ENCODE measurements at places on chromosomes 13 and 19. TPM values are rescaled to one million over a fixed set of nuclear protein-coding genes. Genes with fewer than 3 reads are reported as not detected.

RFXAP gene
- 18.0 TPM for total RNA-seq

IL12RB1 gene
- 0.18 TPM for total RNA-seq

CYP2A7 gene
- total RNA-seq: not detected

CLIP3 gene
- 30.2 TPM for total RNA-seq

ELOF1 gene
- total RNA-seq: 11.6 TPM

ZNF382 gene
- total RNA-seq: 87.1 TPM

ZNF525 gene
- 13.2 TPM for total RNA-seq

CCDC122 gene
- 4.2 TPM for total RNA-seq

DNA sequence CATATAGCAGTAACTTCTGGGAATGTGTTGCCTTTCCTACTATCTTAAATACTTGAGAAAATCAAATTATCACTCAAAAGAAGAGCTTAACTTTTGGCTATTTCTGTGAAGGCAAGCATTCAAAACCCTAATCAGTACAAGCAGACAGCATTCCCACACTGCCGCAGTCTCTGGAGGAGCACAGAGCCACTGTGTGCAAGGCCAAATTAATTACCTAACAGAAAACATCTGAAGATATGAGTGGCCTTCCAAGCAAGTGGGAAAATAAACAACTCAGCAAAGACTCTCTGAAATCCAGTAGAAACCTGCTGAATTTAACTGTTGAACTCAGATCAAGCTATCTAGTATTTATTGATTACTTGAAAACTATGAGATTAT is 68.2 kb downstream of the COL4A1 start:
- no peak for DNase-seq

DNA sequence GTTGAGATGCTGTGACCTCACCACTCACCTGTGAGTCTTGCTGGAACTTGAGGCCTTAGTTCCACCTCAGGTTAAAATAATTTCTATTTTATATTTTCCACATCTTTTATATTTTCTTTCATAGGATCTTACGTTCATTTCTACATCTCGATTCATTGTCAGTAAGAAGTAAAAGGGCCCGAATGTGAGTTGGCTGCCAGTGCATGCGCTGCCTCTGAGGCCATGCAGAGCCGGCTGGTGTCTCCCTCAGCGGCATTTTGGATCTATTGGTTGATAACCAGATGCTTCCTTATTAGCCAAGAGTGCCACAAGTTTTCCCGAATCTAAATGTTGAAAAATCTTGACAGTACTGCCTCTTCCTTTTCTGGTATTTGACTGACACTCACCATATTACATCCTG is 347.3 kb downstream of the TEX29 start:
- DNase-seq: no peak

GRCh38 chr13:94917824-94918223 is 205.5 kb upstream of the SOX21 start:
- no peak for DNase-seq

DNA sequence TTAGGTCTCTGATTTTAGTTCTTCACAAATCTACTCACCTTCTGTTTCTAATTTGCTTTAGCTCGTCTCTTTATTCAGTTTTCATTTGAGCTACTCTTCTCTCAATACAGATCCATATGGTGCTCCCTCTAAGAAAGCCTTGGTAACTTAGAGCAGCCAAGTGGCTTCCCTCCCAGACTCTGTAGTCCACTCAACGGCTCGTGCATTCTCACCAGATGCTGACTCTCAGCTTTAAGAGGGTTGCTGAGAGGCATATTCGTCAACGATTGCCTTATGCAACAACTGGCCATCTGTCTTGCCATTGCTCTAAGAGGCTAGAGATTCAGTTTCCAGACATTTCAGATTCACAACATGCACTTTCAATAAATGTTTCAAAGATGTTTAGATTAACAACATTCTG is 785.8 kb upstream of the SLC10A2 start:
- DNase-seq: no peak

- no peak for DNase-seq
Observed at GRCh38 chr19:32945260-32945659, 26.5 kb downstream of the CEP89 start.

GRCh38 chr13:78618411-78618810 is 15.1 kb upstream of the POU4F1 start:
- no peak for DNase-seq

DNA sequence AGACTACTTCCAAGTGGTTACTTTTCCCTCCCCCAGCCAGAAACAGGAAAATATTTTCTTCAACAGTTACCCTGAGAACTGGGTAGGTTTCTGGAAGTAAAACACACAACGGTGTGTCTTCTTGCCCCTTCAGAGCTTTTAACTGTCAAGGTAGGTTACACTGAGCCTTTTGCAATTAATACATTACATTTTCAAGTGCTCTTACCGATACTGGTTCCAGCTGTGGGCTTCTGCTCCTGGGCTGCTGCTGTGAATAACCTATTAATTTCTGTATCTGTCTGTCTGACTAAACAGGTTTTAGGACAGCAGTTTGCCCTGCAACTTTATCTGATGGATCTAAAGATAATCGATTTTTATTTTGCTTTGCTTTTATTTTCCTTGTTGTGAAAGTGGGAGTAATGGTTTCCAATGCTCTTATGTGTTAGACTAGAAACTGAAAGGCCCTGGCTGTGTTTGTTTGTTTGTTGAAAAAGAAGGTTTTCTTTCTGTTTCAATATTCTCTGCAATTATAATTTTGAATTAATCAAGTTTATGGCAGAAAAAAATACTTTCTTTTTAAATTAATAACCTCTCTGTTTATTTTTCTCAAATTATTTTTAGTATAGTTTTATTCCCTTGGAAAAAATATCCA is 196.7 kb upstream of the SLITRK6 start:
- DNase-seq: no peak

- peak; percentile 34 for DNase-seq
Observed at GRCh38 chr13:73945871-73946270, 188.3 kb downstream of the KLF12 start.

GRCh38 chr19:35135389-35135909 is 590 bp upstream of the LGI4 start:
- peak; percentile 89 for DNase-seq

GRCh38 chr13:113561417-113562084 is 23.0 kb upstream of the TFDP1 start:
- no peak for DNase-seq

DNA sequence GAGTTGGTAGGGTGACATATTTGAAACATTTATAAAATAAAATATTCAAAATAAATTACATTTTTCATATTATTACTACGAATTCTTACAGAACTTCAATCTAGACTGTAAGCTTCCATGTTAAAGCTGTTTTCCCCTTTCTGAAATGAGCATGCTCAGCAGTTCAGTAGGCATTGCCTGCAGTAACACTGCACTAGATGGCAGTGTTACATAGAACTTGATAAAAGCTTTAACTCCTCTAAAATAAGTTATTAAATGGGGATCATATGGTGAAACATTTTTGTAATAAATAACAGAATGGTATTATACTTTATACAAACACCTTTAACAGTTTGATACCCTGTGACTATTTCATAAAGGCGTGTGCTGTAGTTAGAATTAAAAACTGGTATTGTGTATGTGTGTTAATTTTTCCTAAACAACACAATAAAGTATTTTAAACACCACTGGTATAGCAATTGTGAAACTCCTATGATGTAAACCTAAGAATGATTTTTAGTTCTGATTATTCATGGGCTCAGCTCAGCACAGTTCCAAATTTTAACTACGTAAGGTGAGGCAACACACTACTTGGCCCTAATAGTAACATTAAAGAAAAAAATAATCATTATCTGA is 11.6 kb upstream of the GPR18 start:
- peak; percentile 8 for DNase-seq

DNA sequence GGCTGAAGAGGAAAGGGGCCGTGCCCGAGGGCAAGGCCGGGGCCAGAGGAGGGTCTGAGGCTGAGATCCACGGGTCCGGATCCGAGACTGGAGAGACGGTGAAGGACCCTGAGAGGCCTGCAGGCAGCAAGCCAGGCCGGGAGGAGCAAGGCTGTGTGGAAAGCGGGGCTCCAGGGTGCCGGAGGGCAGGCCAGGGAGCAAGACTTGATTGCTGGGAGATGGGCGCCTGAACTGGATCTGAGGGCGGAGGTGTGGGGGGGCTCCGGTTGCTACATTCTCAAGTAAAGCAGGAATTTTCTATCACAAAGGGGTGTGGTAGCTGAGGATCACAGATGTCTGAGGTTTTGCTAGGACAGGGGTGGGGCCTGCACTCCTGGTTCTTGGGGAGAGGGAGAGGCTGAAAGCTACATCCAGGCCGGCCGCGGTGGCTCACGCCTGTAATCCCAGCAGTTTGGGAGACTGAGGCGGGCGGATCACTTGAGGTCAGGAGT is 3.8 kb downstream of the MAMSTR start:
- DNase-seq: no peak

DNA sequence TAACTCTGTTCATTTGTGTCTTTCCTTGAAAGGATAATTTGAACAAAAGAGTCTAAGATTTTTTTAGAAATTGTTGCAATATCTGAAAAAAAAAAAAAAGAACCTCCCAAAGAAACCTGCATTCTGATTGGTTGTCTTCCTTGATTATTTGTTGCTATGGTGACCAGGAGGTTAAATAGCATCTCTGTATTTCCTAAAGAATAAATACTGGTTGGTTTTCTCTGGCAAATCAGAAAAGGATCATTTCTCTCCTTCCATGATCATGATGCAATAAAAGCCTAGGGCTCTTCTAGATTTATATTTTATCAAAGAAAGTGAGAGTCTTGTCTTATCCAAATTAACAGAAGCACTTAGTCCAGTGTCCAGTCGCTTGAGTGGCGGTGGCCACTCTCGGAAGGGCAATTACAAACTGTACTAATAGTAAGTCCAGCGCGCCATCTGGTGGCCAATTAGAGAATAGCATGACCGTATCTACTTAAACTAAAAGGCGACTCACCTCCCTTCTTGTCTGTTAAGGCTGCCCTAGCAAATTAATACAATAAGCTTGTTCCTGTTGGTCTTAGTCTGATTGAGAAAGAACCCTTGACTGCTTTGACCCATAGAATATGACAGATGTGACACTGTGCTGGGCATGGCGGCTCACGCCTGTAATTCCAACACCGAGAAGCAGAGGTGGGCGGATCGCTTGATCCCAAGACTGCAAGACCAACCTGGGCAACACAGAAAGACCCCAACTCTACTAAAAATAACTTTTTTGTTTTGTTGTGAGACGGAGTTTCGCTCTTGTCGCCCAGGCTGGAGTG is 47.0 kb upstream of the PNMA8B start:
- DNase-seq: peak; percentile 79
